Occipital lobe (tissue), 3 donors: ENCODE measurements at places on chromosomes 2 and 18.

DNA sequence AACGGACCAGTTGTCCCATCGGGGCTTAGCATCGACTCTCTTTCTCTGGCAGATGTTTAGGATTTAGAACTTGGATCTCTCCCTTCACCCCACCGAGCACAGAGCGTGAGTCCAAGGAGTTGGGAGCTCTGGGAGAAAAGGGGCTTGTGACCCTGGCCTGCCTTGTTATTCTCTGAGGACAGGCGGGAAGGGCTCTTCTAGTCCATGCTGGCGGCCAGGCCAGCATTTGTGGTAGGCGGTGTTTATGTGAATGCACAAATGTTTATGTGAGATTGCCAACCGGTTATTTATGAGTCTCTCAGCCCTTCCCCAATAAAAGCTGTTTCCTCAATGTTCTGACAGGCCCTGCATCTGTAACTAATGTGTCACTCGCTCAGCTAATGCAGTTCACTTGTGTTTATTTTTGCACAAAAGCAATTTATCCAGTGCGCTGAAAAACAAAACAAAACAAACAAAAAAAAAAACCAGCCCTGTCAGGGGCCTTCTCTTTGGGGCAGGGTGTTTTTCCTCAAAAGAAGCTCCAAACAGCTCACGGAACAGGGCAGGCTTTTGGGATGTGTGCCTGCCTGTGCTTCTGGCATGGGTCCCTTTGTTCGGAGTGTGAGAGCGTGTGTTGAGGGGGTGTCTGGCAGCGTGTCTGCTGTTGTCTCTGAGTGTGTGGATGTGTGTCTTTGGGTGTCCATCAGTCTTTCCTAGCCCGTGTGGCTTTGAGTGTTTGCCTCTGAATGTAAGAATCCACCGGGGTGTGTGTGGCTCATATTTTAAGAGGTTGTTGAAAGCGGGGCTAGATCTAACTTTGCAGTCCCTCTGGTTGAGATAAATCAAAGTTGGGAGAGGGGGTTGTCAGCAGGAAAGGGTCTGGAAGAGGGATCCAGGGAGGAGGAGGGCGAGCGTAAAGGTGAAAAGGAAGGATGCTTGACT is 52.8 kb upstream of the HAAO start:
- DNase-seq: no peak

GRCh38 chr18:63154350-63155152 is 165.0 kb downstream of the BCL2 start:
- DNase-seq: no peak

DNA sequence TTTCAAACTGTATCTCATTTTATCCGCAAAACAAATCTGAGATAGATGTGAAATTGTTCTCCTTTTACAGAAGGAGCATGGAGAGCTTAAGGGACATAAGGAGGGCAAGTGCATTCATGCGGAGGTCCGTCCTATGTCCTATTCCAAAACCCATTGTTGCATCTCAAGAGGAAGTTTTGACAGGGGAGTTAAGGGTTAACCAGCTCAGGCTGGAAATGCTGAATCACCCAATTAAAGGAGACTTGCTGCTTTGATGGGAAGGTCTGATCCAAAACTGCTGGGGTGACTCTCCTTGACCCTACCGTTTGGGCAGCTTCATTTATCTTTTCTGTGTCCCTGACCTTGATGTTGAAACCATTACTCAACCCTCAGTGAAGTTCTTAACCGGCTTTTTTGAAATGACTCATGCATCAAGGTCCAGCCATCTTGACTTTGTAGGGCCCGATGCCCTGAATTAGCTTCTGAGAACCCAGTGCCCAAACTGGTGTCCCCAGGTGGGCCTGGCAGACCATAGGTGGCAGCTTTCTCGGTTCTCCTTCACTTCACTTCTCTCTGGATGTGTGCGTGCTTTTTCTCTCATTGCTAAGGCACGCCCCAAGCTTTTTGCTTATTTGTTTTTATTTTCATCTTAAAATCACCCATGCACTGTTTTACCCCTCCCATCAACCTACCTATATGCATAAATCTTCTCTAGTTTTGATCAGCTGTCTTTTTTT is 15.9 kb upstream of the TXNDC2 start:
- DNase-seq: no peak

GRCh38 chr18:67354091-67354490 is 162.4 kb downstream of the DSEL start:
- no peak for DNase-seq

GRCh38 chr2:30439296-30439695 is 7.8 kb upstream of the LCLAT1 start:
- DNase-seq: no peak

DNA sequence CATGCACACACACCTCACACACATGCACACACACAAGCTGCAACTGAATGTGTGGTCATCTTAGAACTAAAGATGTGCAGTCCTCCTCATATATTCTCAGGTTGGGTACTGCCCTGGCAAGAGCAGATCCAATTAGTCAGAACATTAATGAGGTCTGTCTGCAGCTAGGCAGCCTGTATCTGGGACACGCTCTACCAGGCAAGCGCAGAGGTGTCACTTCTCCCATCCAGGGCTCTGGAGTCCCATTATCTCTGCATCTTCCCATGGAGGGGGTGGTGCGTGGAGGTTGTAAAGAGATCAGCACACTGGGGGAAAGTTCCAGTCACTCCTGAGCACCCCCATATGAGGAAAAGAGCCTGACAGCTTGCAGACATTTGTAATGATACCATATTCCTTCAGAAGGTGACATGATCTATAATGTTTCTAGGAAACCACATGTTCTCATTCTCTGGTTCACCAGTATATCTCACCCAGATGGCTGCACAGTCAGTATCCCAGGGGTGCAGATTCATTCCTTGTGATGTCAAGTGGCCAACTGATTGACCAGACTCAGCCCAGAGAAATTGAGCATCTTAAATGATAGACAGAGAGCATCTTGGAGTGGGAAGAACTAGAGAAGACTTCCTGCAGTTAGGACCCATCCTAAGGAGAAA is 95.4 kb downstream of the RTN4 start:
- no peak for DNase-seq

- DNase-seq: no peak
Observed at GRCh38 chr2:9258501-9258900, 51.9 kb downstream of the ASAP2 start.

DNA sequence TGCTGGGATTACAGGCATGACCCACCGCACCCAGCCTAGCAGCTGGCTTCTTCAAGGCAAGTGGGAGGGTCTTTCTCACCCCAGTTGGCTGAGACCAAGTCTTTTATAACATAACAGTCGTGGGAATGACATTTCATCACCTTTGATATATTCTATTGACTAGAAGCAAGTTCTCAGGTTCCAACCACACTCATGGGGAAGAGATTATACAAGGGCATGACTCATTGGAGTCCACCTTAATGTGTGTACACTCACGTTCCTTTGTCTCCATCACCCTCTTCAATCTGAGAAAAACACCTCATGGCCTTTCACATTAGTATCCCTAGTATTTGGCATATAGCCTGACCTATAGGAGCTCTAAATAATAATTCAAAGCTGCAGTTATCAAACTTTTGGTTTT is 2.8 kb upstream of the BBS5 start:
- no peak for DNase-seq

- no peak for DNase-seq
Observed at GRCh38 chr2:46706264-46706983, 209.2 kb downstream of the MCFD2 start.

DNA sequence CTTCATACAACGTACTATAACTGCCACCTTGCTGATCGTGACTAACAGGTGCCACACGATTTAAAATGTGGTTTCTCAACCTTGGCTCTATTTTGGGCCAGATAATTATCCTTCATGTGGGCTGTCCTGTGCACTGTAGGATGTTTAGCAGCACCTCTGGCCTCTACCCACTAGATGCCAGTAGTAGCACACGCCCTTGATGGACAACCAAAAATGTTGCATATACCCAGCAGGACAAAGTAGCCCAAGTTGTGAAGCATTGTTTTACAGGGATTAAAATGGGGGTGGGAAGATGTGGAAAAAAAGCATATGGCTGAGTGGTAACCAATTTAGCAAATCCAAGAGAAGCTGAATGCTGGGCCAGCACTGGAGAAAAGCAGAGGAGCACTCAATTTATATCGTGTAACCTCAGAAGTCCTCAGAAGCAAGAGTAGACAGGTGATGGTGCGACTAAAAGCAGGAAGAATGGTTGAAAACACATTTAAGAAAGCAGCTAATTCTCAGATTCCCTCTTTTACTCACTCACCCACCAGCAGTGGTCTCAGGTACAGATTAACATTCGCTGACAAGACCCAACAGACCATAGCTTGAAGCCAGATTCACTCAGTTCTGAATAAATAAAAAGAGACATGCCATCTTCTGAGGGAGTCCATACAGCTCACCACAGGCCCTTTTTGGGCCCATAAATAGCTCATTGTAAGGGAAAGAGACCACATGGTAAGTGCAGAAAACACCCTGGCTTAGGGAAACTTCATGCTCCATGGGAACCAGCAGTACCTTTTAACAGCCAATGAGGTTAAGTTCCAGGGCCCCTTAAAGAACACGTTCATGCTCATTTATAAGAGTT is 50.6 kb downstream of the RAPH1 start:
- DNase-seq: no peak

DNA sequence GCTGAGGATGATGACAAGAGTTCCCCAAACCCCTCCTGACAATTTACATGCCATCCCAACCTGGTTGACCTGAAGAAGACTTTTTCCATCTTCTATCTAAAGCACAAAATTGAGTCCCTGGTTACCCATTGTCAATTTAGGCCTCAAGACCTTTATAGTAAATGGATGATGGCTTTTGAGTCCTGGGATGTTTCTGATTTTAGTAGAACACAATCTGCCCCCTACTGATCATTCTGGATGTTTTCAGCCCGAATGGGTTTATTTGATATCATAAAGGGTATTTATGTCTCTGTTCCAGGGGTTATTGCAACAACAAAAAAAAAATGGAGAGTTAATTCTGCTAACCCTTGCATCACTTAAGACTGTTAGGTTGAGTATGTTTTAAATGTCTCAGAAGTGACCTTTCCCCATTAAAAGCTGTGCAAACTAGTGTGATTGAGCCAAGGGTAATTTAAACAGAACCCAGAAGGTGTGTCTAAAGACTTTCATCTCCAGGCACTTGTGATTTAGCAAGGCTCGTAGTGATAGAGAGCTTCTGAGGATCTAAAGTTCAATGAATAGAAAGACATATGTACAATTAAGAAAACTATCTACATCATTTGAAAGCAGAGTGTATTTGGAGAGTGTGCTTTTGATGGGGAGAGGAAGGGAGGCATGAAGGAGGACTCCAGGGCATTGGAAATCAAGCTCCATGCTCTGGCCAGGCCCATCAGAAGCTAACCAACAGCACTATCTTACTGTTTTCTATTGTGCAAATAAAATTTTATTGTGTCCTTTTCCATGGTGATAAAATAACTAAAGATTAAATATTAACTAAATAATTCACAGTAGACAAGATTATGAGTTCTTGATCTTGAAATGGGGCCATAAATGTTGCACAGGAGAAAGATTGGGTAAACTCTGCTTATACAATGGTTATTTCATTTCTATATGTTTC is 96.6 kb upstream of the NOSTRIN start:
- no peak for DNase-seq

DNA sequence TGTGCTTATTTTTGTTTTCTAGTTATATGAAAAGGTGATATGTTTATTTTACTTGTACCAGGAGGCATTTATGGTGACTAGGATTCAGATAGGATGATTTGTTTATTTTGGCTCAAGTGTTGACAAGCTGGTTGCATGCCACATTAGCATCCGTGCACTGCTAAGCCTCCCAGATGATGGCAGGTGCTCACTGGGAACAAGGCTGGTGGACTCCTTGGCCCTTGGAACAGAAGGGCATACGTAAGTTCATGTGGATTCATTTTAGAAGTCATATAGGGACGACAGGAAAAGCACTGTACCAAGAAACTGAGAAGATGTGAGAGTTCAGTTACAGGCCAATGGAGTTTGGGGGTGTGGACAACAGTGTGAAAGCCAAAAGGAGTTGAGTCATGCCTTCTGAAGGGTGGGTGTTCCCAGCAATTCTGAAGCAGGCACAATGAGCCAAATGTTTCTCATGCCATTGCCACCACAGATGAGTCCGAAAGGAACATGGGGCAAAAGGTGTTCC is 166.2 kb downstream of the PHLPP1 start:
- peak; percentile 10 for DNase-seq

GRCh38 chr2:188369365-188369764 is 77.7 kb downstream of the GULP1 start:
- no peak for DNase-seq

- no peak for DNase-seq
Observed at GRCh38 chr2:155099784-155100183, 401.3 kb downstream of the KCNJ3 start.

DNA sequence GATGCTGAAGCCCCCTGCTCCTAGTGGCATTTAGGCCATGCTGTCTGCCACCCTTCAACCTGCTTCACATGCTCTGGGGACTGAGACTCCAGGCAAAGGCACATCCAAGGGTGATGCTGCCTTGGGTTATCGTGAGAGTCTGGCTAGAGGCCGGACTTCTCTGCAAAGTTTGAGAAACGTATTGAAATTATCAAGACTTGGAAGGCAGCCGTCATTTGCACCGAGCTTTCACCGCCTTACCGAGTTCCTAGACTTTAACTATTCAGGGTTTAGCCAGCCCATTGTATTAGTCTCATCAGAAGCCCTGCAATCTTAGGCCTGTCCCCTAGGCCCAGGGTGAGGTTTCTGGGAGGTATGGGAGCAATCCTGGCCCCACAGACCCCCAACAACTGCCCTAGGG is 34.0 kb downstream of the RDH14 start:
- DNase-seq: no peak

DNA sequence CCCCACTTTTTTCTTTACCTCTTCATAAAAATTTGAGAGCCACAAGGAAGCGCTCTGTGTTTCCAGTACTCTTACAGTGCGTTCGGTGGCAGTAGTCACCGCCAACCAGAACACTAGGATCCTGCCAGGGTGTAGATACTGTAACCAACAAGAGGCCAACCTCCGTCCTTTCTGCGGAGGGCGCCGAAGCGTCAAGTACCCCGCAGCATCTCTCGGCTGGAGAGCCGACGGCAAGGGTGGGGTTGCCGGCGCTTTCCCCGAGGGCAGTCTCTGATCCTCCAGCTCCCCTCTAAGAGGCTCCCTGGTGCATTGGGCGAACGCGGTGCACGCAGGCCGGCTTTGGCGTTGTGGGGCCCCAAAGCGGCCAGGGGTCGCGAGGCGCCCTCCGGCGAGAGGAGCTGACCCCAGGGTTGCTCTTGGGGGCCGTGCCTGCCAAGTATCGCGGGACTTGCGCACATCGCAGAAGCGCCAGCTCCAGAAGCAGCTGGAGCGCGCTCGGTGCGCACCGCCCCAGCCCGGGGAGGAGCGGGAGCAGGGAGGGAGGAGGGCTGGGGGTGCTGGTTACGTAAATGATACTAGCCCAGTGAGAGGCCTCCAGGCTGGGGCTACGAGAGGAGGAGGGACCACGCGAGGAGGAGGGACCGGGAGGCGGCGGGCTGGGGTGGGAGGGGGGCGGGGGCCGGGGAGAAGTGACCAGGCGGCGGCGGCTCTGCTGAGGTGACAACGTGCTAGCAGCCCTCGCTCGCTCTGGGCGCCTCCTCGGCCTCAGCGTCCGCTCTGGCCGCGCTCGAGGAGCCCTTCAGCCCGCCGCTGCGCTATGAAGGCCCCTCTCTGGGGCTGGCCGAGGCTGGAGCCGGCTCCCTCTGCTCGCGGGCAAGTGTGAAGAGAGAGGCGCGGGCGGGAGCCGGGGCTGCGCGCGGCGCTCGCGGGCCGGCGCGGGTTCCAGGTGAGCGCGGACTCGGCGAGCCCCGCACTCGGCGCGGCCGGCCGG is at the start of gene GALNT13:
TSS of gene GALNT13 (plus strand) at position 692 of the 991 bp plus-strand sequence.
- peak; percentile 87 for DNase-seq

GRCh38 chr2:218223046-218223445 is 6.1 kb downstream of the ARPC2 start:
- DNase-seq: no peak

- no peak for DNase-seq
Observed at GRCh38 chr2:207810200-207810788, 40.6 kb upstream of the FZD5 start.
